ENCODE measurements at places on chromosomes 2 and 18.

- peak; percentile 86 for DNase-seq
These were observed 211.8 kb downstream of the SLC8A1 start for GRCh38 chr2:40240070-40240469.

DNA sequence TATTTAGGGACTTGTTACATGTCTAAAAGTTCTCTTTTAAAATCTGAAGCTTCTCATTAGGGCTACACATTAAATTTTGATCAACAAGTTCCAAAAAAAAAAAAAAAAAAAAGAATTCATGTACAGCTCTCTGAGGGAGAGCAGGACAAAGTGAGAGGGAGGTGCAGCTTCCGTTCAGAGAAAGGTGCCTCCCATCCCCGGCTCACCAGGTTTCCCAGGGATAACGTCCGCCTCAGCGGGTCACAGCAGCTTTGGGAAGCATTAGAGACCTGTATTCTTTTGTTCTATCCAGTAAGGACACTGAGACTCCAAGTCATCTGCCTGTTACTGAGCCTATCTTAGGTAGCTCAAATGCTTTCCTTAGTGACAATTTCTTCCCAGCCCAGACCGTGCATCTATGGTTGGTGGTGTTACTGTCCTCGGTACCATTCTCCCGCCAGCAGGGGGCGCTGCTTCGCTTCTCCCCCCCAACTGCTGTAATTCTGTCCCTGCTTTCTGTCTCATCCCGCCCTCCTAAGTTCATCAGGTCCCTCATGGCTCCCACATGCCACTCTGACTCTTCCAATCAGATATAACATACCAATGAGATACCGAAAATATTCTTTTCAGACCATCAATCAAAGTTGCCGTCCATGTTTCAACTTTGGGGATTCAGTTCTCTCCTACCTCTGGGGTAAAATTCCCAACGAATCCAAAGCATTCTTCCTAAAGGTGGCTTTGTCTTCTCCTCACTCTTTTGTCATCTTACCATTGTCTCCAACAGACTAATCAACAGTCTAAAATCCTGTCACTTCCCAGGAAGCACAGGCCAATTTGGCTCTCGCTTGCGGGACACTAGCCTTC is 466.5 kb downstream of the METTL4 start:
- DNase-seq = peak; percentile 63

DNA sequence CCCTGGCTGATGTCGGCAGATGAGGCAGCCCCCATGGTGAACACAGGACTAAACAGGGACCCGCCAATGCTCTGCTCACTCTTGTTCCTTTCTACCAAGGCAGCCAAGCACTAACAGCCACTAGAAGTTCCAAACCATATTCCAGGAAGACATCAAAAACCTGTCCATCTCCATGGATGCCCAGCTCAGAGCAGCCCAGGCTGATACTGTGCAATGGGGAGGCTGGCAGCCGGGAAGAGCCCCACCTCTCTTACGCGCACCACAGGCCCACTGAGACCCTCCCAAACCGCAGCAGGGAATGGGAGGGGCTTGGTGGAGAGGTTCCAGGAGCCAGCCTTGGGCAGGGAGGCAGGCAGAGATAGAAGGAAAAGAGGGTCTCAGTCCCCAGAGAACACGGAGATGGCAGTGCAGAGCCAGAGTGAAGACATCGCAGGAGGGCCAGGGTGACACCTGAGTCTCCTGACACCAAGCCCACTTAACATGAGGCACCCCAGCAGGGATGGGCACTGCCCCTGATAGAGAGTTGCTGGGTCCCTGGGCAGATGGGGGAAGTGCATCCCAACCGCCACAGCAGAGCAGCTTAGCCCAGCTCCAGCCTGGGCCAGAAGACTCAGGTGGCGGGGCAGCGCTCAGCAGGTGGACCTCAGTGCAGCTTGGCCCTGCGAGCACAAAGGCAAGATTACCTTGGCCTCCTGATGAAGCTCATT is 3.4 kb downstream of the HS6ST1 start:
- no peak for DNase-seq

- DNase-seq = peak; percentile 97
These were observed 5.9 kb downstream of the MFSD2B start for GRCh38 chr2:24015562-24016375.

GRCh38 chr2:102181919-102182635 is 4.7 kb upstream of the IL1RL2 start:
- no peak for DNase-seq

- no peak for DNase-seq
These were observed 62.2 kb upstream of the PKDCC start for GRCh38 chr2:41985573-41986095.

DNA sequence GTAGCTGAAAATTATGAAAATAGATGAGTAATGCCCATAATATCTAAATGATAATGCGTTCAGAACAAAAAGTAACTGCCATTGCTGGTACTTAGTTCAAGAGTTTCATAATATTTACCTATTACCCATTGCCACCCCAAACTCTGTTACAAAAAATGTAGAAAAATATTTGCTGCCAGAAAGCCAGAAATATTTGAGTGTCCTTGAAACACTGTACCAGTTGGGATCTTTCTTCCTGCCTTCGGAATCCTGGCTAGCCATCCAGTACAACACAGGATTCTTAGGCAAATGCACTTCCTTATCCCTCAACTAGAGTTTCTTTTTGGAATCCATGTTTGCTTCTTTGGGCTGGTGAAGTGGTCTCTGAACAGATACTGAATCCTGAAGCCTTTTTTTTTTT is 207.1 kb downstream of the MCFD2 start:
- no peak for DNase-seq

DNA sequence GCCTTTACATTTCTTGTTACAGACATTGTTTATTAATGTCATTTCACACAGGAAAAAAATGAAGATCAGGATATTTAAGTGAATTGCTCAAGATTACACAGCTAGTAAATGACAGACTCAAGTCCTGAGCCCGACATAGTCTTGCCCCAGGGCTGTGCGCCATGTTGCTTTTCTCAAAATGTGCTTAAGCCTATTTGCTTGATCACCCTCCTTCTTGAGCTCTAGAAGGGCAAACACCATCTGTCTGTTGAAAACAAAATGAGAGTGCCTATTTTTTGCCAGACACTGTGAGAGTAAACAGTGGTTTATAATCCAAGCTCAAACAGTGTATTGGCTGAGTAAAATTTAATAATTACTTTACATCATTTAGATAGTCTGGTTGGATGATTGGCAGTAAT is 34.8 kb upstream of the HNMT start:
- no peak for DNase-seq

- DNase-seq = no peak
These were observed 22.8 kb upstream of the DLX1 start for GRCh38 chr2:172062402-172063004.

DNA sequence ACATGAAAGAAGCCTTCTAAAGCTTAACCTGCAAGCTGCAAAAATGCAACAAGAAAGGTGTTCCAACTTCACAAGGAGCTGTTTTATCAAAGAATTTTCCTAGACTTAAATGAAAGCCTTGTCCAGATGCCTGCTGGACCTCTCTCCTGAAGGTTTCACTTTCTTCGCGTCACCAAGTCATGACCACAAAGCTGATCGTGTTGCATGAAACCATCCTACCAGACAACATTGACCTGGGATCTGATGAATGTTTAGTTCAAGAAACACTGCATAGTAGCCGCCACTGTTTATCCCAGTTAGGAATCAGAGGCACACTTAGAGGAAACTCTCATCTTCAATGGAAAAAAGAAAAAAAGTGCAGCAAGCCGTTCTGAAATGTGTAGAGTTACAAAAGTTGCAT is 26.9 kb downstream of the PAX3 start:
- no peak for DNase-seq

DNA sequence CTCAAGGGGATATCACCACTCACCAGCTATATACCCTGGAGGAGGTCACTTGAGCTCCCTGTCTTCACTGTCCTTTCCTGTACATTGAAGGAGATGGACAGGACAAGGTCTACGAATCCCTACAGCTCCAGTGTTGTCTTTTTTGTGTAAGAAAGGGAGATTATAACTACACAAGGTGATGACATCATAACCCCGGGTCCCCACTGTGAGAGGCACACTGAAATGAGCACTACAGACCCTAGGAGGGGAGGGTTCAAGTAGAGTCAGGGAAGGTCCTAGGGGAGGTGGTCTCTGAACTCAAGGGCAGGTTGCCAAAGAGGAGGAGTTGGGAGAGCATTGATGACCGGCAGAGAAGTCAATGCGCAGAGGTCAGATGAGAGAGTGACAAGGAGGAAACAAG is 108.3 kb upstream of the SLC14A2 start:
- DNase-seq = no peak

- no peak for DNase-seq
These were observed 248.7 kb downstream of the ZNF385B start for GRCh38 chr2:179612591-179613298.

DNA sequence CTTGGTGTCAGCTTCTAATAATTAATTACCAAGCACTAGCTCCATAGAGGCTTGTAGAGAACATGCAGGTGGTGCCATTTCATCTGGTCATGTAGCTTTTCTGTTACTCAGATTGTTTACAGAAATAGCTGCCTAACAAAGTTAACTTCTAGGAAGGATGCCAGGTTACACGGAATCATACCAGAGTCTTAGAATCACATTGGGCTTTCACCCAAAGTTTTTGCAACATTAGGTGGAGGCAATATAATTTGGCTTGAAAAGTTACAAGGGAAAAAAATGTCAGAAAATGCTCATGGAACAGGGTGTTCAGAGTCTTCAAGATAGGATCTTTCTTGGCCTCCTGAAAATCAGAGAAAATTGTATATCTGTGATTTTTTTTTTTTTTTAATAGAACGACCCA is 135.6 kb downstream of the ARHGAP15 start:
- DNase-seq = peak; percentile 30

GRCh38 chr2:97785818-97786217 is 72.4 kb downstream of the ZAP70 start:
- no peak for DNase-seq

- DNase-seq = no peak
These were observed 178.9 kb downstream of the FHOD3 start for GRCh38 chr18:36476433-36476832.

- DNase-seq = peak; percentile 33
These were observed at the start of gene GBX2 for GRCh38 chr2:236168110-236169080. Gene GBX2 (minus strand): TSS chr2:236168386. CDS start chr2:236167971, 415 bp downstream.

DNA sequence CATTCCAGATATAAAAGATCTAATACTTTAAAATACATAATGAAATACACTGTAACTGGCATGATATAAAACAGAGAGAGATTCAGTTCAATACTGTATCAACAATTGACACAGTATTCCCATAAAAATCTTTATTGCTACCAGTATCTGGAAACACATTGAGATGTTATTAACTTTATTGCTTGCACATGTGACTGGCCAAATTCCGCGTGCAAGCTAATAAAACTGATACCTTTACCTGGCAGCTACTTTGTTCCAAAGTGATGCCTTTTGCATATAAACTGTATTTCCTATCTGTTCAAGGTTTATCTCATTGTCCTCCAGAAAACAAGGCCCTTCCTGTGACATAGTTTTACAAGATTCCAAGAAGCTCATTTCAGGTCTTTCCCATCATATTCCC is 15.4 kb upstream of the REG1B start:
- no peak for DNase-seq

GRCh38 chr2:136407952-136408318 is 290.0 kb upstream of the CXCR4 start:
- DNase-seq = no peak

DNA sequence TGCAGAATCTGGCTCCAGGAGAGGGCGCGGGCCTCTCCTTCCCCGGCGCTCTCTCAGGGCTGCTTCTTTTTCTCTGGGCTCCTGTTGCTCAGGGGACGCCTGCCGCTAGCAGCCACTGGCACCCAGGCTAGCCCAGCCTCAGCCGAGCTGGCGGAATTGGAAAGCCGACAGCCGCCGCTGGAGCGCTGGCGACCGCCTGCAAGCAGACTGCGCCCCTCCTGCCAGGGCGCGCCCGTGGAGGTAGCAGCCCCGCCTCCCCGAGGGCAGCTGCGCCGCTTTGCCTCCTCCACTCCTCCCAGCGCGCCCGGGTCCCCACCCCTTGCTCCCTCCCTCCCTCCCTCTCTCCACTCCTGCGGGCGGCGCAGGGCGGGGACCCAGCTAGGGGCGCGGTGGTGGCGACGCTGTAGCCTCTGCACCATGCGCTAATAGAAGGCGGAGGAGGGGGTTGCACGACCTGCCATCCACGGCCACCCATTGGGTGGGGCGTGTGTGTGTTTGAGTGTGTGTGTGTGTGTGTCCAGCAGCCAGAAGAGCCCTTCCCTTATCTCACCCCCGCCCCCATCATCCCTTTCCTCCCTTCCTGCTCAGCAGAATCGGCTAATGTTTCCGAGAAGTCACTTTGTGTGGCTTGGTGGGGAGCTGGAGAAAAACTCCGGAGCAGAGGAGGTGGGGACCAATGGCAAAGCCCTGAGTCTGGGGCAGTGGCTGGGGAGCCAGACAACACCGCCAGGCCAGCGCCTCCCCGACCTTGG is at the start of gene SCN9A:
Gene SCN9A (minus strand): TSS at position 209 of the 752 bp plus-strand sequence. CDS start 64,188 bp downstream, outside the sequence.
- DNase-seq = peak; percentile 87

GRCh38 chr2:218722876-218723785 is 12.5 kb downstream of the TTLL4 start:
- DNase-seq = peak; percentile 25

DNA sequence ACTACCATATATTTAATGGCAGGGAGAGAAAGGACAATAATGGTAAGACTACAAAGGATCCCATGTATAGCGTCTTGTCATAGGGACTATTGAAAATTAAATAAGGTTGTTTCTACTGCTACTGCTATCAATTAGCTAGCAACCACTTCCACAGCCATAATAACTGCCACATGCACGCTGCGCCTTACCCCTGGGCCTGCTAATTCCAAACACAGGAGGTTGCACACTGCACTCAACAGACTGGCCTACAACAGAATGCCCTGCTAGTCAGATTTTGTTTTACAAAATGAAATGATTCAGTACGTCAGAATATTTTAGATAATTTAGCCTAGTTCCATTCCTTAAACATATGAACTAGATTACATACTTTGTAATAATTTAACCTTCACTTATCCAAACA is 121.0 kb upstream of the SMAD7 start:
- DNase-seq = no peak

- peak; percentile 70 for DNase-seq
These were observed 33.3 kb downstream of the NDUFA10 start for GRCh38 chr2:239991689-239992314.

DNA sequence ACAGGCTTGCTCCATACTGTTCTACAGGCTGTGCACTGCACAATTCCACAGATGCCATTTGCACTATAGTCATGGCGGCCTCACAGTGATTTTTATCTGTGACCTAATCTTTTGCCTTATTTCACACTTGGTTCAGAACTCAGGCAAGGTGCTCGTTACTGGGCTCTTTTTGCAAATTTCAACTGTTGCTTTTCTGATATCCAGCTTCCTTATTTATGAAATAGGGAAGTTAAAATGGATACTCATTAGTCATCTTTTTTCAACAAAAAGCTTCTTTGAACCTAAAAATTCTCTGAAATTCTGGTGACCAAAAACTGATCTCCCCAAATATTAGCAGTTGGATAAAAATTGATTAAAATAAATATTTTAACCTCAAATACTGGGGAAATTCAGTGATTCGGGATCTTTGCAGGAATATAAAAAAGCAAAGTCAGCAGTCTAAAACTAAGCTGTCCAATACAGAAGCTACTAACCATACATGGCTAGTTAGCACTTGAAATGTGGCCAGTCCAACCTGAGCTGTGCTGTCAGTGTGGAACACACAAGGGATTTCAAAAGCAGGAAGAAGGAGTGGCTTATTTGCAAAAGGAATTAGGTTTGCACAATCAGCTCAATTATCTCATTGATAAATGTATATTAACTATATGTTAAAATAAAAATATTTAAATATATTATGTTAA is 134.4 kb downstream of the COL4A4 start:
- no peak for DNase-seq

All from ELR (cell line).